ENCODE measurements at places on chromosomes 5 and 9.

- DNase-seq: no peak
Measured at GRCh38 chr5:76622973-76623596, at the start of gene F2RL2. TSS of gene F2RL2 (minus strand) at chr5:76623403. CDS start at chr5:76623230, 173 bp downstream.

GRCh38 chr5:77066823-77067442 is 20.2 kb downstream of the ZBED3 start:
- DNase-seq: no peak

GRCh38 chr5:67773411-67774266 is 441.9 kb upstream of the PIK3R1 start:
- DNase-seq: no peak

DNA sequence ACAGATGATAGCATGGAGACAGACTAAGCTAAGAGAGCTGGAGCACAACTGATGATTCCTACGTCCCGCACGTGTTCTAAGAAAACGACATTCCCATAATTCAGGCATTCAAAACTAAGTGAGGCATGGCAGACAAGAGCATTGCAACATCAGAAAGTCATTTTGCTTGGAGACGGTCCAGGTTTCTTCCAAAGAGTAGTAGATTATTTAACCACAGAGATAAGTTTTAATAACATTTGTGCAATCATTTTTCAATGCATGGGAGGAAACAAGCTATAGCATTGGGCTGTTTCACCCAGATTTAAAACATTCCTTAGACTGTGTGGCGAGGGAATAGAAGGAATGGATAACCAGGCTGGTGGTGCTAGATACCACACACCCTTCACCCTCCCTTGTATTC is 117.2 kb downstream of the APBA1 start:
- no peak for DNase-seq

DNA sequence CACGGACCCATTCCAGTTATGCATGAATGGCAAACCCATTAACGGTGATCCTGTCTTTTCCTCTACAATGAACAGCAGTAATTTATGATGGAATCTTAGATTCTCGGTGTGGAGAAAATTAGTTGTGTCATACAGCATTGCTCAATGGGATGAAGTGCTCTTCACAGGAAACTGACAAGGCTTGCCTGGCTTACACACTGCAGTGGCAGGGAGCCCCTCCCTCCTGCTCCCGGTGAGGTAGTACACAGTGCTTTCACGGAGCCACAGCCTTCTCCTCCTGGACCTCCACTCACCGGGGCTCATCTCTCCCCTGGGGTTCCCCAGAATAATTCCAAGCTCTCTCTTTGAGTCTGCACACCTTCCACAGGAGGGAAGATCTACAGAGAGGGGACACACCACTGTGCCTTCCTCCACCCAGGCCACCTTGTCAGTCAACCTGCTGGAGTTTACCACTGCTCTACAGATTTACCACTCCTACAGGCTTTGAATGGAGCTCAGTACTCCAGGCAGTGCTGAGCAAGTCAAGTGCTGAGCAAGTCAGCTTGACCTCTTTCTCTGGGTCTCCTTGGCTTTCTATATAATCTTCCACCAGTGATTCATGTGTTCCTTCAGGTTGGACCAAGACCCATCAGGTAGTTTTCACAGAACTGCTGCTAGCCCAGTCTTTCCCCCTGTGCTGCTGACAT is 59.1 kb upstream of the TBC1D2 start:
- DNase-seq: no peak

GRCh38 chr5:142777850-142778249 is 7.7 kb downstream of the ARHGAP26 start:
- no peak for DNase-seq

GRCh38 chr9:136225748-136226679 is 19.6 kb downstream of the QSOX2 start:
- DNase-seq: peak; percentile 89
